ENCODE measurements at places on chromosomes 7 and 10.

DNA sequence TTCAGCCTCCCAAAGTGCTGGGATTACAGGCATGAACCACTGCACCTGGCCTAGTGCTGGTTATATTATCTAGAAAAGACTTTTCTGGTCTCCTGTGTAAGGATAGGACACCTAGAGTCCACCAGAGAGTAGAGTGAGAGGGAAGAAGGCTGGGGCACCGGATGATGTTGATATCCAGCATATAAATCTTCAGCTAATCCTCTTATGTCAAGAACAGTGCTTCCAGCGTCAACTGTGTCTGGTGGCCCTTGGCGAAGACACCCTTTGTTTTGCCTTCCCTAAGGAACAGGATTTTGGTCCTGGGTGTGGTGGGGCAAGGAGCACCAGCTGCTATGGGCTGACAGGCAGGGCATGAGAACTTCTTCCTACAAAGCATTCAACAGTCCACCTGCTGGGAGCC is 16.3 kb upstream of the INMT start:
- DNase-seq, result no peak

DNA sequence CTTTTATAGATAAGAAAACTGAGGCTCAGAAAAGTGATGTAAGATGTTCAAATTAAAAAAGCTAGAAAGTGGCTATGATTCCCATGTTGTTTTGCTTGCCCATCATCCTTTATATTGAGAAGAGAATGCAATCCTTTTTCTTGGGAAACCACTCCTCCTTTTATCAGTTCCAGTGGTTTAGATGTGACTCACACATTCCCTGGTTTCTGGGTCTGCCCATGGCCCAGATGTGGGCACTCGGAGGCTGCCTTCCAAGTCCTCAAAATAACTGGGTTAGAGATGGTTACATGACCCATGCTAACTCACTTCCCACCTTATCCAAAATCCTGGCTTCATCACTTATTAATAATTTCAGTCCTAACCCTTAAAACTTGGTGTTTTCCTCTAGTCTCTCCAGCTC is 550.0 kb downstream of the MDFIC start:
- DNase-seq, result peak; percentile 48

DNA sequence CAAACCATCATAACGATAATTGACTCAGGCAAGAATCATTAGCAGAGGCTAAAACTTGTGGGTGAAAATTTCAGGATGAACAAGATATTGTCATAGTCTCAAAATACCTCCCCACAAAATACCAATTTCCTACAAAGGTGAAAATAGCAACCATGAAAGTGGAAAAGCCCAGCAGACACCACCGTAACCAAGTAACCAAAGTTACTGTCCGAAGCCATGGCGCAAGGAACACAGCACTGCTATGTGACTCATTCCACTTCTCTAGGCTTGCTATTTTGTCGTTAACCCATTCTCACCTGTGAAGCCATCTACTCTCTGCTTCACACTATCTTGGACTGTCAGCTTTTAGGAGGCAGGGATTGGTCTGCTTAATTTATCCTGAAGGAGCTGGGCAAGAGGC is 113.8 kb upstream of the CACUL1 start:
- DNase-seq, result no peak

- no peak for DNase-seq
Measured at GRCh38 chr10:49103761-49104160, 11.6 kb downstream of the VSTM4 start.

DNA sequence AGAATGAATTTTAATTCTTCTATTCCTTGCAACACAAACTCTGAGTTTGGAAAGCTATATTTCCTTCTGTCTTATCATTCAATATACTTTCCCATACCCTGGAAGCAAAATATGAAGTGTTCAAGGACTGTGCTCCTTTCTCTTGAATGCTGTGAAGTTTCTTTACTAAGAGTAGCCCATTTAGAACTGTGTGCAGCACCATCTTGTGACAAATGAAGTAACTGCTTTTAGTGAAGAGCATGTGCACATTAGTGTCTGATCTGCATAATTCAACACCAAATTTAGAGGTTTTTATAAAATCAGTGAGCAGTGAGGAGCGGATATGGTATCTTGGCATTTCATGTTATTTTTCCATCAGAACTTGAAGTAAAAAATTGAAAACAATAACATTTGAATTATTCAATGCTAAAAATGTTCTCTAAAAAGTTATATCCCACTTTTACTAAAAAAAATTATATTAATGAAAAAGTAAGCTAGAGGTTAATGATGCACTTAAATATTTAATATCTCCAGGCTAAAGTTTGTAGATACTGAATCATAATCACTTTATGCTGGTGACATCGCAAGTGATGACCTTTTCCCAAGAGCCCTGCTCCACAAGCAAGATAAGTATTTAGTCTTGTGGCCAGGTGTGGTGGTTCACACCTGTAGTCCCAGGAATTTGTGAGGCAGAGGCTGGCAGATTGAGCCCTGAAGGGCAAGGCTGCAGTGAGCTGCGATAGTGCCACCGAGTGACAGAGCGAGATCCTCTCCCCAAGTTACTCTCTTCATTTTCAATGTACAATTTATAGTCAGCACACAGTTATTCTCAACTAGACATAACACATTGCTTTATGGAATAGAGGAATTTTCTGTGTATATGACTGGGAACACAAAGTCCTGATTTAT is 108.8 kb upstream of the PCLO start:
- peak; percentile 59 for DNase-seq

- DNase-seq, result no peak
Measured at GRCh38 chr7:33841705-33842129, 63.6 kb upstream of the BMPER start.

DNA sequence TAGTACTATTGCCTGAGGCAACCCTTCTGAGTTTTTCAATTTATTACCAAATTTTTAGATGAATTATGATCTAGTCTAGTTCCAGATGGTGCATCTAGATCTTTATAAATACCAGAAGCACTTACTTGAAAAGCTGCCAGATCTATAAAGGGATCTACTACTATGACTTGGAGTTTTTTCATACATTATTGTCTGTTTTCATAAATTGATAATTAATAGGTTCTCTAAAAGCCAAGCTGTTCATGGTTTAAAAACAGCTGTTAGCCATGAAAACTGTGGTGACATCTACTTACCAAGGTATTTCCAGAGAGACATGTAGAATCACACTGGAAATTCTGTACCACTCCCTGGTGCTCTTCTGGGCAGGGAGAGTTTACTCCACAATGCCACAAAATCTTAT is 786.5 kb upstream of the C7orf33 start:
- DNase-seq, result no peak

DNA sequence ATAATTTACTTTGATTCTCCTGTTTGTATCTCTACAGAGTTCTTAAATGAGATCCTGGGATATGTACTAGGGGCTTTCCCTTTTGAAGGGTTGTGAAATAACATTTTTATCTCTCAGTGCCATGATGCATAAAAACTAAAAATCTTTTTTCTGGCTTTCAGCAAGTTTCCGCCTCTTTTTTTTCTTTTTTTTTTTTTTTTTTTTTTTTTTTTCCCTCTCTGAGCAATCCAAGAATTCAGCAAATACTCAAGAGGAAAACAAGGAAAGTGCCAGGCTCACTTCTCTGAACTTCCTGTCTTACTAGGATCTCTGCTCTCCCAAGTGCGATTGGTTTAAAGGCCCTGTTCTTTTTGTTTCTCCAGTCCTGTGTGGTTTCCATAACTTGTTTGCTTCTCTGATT is 79.9 kb downstream of the HYCC1 start:
- no peak for DNase-seq

DNA sequence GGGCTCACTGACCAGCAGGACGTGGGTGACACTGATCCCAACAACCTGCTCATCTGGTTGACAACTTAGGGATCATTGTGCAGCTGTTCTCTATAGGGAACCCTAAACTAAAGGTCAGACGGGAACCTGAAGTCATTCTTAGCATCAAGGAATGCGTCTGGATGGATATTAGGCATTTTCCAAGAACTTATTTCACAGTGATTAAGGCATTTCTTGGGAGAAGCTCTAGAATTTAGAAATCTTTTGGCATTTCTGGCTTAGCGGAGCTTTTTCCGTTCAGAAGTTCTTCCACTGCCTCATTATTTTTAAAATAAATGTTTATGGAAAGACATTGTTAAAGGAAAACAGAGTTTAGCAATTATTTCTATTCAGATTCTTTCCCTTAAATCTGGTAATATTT is 303.3 kb upstream of the IGFBP3 start:
- DNase-seq, result no peak

DNA sequence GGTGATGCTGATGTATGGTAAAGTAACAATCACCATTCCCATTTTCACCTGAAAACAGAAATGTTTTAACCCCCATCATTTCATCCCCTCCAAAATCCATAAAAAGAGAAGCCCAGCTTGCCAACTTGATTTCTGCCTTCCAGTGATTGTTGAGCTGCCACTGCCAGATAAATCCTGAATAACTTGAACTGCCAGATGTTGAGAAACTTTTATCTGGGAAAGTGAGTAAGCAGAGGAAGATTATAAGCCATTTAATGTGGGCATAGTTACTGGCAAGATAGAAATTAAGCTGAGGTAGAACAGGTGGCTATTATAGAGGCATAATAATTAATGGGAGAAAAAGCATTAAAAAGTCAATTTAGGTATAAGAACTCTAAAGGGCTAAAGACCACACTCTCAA is 534.1 kb downstream of the ANKRD7 start:
- no peak for DNase-seq

- DNase-seq, result no peak
Measured at GRCh38 chr10:53638006-53638405, 865.4 kb upstream of the MBL2 start.

GRCh38 chr7:50696810-50697582 is 85.7 kb downstream of the GRB10 start:
- no peak for DNase-seq

DNA sequence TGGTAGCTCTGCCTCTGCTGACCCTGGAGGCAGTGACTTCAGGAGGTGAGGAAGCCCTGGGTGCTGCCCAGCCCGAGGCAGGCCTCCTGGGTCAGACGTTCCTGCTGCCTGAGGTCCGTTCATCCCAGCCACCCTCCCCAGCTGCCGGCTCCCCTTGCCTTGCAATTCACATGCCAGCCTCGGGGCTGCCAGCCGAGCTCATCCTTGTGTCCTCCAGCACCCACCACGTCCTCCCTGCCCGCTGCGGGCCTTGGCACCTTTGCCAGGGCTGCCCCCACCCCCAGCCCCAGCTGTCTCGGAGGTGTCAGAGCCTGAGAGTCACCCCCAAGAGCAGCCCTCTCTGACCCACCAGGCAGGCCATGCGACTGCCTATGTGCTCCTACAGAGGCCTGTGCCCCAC is 162.1 kb upstream of the RNF32 start:
- DNase-seq, result no peak

GRCh38 chr10:44628921-44629320 is 244.0 kb upstream of the CXCL12 start:
- peak; percentile 78 for DNase-seq

DNA sequence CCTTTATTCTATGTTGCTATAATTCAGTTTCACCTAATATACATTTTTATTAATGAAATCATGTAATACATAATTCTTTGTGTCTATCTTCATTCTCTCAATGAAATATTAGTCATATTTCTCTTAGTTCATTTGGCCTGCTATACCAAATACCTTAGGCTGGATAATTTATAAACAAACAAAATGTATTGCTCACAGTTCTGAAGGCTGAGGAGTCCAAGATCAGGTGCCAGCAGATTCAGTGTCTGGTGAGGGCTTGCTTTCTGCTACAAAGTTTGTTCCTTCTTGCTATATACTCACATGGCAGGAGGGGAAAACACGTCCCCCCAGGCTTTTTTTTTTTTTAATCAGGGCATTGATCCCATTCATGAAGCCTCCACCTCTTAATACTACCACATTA is 143.4 kb upstream of the GRB10 start:
- DNase-seq, result no peak

- no peak for DNase-seq
Measured at GRCh38 chr7:71348821-71349681, 217.1 kb downstream of the GALNT17 start.

- DNase-seq, result no peak
Measured at GRCh38 chr10:2294739-2295138, 557.4 kb upstream of the ADARB2 start.

DNA sequence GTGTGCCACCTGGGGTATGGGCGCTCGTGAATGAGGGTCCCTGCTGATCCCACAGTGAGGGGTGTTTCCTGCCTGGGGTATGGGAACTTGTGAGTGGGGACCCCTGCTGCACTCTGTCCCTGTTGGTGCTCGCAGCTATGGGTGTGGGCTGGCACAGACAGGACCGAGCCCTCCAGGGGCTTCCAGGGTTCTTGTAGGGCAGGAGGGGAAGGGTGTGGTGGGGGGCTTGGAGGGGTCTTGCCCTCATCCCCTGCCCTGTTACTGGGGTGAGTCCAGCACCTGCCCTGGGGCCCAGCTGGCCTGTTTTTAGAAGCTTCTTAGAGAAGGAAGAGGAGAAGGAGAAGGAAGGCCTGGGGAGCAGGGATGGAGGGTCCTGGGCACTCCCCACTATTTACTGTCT is 377.0 kb upstream of the NUPR2 start:
- DNase-seq, result no peak

- DNase-seq, result peak; percentile 43
Measured at GRCh38 chr7:68547181-68547580, 1051.1 kb upstream of the AUTS2 start.

- peak; percentile 33 for DNase-seq
Measured at GRCh38 chr10:34713875-34714274, 101.2 kb downstream of the PARD3 start.

DNA sequence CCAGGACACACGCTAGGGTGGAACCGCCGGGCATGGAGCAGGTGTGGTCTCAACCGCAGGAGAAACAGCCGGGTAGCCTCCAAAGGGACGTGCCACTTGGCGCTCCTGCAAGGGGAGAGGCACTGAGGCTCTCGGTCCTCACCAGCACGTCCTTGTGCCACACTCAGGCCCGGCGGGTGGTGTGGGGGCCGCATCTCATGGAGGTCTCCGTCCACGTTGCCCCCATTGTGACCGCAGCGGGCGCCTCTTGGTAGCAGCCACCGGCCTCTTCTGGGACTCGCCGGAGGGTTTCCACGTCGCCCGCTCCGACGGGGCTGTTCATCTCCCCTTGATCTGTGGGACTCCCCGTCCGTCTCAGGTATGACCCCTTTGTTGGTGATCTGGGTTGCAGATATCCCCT is 49.2 kb upstream of the ELFN1 start:
- no peak for DNase-seq

DNA sequence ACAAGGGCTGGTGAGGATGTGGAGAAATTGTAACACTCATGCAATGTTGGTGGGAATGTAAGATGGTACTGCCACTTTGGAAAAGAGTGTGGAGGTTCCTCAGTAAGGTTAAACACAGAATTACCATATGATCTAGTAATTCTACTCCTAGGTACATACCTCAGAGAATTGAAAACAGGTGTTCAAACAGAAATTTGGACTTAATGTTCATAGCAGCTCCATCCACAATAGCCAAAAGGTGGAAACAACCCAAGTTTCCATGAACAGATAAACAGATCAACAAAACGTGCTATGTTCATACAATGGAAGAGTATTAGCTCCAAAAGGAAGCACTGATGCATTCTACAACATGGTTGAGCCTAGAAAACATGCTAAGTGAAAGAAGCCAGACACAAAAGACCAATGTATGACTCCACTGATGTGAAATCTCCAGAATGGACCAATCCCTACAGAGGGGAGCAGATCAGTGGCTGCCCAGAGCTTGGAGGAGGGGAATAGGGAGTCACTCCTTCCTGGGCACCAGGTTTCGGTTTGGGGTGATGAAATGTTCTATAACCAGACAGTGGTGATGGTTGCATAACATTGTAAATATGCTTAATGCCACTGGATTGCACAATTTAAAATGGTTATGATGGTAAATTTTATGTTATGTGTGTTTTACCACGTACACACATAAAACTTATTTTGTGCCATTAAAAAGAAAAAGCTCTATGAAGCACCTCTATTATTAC is 5.7 kb upstream of the WDR86 start:
- no peak for DNase-seq
